ENCODE measurements at places on chromosomes 12 and 14.

DNA sequence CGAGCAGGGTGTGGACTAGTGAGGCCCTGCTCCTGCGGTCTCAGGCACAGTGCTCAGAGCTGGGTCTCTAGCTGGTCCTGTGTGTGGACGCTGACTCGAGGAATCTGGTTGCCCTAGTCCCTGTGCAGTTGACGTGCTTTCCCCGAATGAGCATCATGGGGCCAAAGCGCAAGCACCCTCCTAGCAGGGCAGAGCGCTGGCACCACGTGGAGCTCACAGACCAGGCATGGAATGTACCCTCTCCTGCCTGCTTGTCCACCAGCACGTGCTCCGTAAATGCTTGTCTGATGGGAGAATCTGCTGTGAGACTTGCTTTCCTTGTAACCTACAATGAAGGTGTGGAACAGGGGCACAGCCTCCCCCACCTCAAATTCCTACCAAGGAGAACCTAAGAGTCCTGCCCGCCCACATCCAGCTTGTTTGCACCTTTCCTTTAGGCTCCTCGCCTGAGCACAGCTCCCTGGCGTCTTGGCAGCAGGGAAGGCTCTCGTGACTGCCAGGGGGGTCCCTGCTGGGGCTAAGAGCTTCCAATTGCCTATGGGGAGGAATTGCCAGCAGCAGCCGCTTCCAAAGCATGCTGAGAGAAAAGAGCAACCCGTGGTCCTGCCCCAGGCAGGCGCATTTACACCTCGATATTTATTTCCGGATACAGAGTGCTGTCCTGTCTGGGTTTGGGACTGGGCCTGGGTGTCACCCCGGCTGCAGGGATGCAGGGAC lies 125.0 kb downstream of the PIWIL1 start:
- DNase-seq: no peak

DNA sequence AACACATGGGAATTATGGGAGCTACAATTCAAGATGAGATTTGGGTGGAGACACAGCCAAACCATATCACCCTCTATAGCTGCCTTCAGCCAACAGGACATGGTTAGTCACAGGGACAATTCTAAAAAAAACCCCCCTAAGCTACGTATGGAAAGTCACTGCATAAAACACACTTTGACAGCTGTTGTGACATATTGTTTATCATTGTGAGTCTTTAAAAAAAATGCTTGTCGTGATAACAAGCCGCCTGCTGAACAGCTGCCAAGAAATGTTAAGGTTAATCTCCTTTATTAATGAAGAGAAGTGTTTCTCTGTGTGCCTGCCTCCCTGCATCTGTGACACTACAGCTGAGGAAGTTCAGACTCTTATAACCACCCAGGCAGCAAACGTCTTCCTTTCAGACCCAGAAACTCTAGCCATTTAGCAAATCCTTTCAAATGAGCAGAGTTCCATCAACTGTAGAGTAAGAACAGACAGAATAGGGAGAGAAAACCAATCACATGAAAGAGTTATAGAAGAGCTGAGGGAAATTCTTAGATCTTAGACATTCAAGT lies 1459.6 kb upstream of the TMEM132C start:
- DNase-seq: no peak

- no peak for DNase-seq
Observed at GRCh38 chr12:2173971-2174370, 121.2 kb downstream of the CACNA1C start.

GRCh38 chr14:77102154-77102553 lies 4.1 kb downstream of the CIPC start:
- no peak for DNase-seq

GRCh38 chr14:101491841-101492240 lies 69.5 kb upstream of the DIO3 start:
- DNase-seq: no peak

- no peak for DNase-seq
Observed at GRCh38 chr12:51592034-51592705, 1.1 kb downstream of the SCN8A start.

- DNase-seq: no peak
Observed at GRCh38 chr14:24156840-24157239, 4.2 kb upstream of the IRF9 start.

- DNase-seq: no peak
Observed at GRCh38 chr12:24596768-24597388, 352.0 kb downstream of the BCAT1 start.

DNA sequence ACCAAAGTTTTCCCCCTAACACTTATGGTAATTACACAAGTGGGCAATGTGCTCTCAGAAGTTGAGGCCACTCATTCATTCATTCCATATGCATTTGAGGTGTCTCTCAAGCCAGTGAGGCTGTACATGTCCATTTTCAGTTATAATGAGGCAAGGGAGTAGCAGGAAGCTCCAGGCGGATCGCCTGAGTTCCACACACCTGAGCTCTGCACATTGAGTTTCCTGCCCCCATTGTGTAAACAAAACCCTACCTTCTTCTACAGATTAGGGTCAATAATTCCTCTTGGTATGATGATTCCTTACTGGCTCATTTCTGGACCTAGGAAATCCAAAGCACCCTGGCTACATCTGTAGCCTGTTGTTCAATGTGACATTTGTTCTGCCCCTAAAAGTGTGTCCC lies 555.3 kb downstream of the MED13L start:
- no peak for DNase-seq

DNA sequence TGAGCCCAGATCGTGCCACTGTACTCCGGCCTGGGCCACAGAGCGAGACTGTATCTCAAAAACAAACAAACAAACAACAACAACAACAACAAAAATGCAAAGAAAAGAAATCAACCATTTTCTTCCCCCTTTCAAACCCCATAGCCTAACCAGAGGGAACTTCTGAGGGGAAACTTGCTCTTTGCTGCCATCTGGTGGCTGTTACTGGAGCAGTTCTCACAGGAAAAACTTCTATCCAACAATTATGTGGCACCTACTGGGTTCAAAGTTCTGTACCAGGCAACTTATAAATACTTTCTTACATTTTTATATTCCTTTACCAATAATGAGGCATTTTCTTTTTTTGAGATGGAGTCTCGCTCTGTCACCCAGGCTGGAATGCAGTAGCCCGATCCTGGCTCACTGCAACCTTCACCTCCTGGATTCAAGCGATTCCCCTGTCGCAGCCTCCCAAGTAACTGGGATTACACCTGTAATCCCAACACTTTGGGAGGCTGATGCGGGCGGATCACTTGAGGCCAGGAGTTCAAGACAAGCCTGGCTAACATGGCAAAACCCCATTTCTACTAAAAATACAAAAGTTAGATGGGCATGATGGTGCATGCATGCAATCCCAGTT lies 50.9 kb upstream of the BICDL1 start:
- DNase-seq: peak; percentile 70

DNA sequence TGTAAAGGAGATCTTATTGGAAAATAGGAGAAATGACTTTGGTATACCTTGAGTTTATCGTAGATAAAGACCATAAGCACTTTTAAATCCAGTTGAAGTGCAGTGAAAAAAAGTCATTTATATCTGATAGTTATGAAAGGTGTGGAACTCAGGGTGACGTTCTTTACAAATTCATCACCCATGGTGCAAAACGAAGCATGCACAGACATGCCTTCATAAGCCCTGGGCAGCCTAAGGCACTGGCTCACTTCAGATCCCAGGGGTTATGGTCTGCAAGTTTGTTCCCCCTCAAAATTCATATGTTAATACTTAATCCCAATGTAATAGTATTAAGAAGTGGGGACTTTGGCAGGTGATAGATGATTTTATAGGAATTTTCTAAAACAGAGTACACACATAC lies 1216.4 kb upstream of the USP15 start:
- no peak for DNase-seq

- DNase-seq: no peak
Observed at GRCh38 chr14:104592785-104593184, 11.8 kb downstream of the TMEM179 start.

DNA sequence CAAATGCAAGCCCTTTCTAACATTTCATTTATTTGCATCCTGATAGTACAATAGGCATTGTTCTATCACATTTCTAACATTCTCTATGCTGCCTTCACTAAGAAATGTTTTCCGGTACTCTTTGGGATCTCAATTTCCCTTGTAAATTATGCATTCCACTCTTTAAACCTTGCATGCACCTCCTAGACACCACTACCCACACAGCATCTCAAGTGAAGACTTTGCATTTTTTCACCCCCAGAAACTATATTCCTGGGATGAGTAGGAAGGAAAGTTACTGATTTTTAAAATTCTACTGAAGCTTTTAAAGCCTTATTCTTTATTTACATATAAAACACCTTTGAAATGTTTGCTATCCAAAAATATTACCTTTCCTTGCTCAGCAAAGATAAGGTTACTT lies 27.1 kb downstream of the GYS2 start:
- no peak for DNase-seq

- no peak for DNase-seq
Observed at GRCh38 chr12:76583301-76583700, 23.7 kb upstream of the OSBPL8 start.

DNA sequence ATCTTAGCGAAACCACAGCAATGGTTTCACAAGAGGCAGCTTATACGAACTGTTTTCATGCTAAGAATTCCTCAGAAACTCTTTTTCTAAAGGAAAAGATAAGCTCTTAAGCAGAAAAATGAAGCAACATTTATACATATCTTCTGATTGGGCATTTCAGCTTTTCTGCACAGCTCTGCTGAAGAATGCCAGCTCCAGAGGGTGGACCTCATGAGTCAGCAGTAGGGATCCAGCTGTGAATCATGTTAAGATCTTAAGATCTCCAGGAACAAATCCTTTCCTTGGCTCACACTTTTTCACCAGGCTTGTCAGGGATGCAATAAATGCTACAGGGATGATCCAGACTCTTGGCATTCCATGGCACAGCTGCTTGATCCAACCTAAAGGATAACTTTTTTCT lies 477.1 kb upstream of the CCDC196 start:
- no peak for DNase-seq

DNA sequence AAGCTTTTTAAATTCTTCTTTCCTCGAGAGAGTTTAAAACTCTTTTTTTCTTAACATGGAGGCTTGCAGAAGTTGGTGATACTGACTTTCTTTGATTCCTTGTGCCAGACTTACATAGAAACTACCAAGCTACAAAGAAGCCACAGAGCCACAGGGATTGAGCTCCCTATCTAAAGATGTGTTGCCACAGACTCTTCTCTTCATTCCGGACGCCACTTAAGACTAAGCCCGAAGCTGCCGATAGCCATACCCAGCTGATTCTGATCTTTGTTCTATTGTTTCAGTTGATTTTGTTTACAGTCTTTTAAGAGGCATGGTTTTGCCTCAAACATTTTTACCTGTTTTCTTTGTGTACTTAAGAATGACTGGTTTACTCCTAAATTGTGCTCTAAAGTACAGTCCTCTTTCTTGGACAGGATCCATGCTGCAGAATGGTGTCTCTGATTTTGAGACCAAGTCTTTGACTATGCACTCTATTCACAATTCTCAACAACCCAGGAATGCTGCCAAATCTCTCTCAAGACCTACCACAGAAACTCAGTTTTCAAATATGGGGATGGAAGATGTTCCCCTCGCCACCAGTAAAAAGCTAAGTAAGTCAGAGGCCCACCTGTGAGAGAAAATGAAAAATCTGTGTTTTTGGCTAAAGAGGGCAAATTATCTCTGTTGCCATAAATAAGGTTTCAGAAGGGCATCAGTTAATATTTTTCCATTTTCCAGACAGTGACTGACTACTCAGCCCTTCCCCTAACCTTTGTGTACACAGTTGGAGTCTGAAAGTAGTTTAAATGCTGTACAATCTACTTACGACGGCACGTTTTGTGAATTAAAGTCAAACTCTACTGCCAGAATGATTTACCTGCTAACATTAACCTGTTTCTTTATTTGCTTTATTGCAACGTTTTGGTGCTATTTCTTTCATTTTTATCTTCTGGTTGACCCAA lies 42.1 kb upstream of the KCNH3 start:
- DNase-seq: no peak

DNA sequence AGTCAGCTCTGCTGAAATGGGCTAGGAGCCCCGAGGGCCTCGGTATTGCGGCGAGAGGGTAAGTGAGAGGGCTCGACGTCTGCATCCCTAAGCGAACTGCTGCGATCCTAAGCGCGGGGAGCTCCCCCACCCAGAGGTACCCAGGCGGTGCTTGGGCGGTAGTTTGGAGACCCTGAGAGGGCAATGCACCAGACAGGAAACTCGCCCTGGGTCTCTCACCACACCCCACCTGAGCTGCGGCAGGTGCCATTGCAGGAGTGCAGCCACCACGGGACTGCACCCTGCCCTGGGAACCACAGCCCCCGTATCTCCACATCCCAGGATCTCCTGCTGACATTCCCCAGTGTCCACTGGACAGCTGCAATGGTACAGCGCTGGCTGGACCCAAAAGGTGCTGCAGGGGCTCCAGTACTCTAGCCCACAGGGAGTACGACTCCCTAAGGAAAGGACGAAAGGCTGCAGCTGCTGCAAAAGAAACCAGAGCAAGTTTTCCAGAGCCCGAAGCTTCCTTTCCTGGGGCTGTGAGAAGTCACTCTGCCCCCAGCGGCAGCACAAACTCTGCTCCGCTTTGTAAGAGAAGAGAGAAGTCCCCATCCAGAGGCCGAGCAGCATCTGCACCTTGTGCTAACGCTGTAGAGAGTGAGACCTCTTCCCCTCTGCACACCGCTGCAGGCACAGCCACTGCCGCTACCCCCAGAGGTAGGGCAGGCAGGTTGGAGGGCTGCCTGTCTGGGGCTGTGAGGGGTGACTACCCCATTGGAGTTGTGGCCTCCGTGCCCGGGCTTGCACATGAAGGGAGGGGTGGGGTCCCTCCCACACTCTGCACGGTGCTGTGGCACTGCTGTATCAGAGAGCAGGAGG lies 31.1 kb upstream of the MON2 start:
- DNase-seq: peak; percentile 43

DNA sequence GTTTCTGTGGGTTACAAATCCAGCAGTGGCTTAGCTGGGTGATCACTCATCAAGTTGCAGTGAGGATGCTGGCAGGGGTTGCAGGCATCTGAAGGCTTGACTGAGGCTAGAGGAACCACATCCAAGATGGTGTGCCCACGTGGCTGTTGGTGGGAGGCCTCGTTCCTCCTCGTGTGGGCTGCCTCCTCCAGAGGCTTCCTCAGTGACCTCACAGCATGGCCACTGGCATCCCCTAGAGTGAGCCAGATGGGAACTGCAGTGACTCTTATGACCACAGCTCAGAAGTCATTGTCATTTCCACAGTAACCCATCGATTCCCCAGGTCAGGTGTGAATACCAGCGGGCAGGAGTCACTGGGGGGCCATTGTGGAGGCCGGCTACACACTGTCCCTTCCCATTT lies 17.8 kb downstream of the AACS start:
- DNase-seq: no peak

GRCh38 chr12:78562368-78563205 lies 302.0 kb upstream of the SYT1 start:
- no peak for DNase-seq

GRCh38 chr14:36538051-36538450 lies 18.0 kb upstream of the NKX2-1 start:
- no peak for DNase-seq

All from activated T-cell treated with anti-CD3 and anti-CD28 coated beads, Interleukin-2, amount 50 U/mL, for 1 hour (primary cell).